Suppressor macrophage treated with lipopolysaccharide for 4 hours (primary cell): ENCODE measurements at places on chromosomes 7 and 10.

DNA sequence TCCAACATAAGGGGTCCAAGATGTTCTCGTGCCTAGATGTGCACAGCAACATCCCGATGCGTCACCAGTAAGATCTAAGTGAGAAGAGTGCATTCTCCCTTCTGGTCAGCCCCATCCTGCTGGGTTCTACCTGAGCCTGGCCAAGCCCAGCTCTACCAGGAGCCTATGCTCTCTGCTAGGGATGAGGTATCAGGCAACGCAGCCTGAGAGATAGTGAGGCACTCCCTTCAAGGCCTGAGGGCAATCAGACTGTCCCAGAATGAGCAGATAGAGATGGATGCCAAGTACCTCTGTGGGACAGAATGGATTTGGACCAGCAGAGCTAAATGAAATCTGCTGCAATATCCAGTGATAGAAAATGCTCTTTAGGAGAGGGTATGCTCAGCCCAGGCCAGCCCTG is 26.7 kb downstream of the DDC start:
- no peak for DNase-seq

- peak; percentile 51 for DNase-seq
These were observed 996 bp downstream of the ADAM12 start for GRCh38 chr10:126387041-126387921.

DNA sequence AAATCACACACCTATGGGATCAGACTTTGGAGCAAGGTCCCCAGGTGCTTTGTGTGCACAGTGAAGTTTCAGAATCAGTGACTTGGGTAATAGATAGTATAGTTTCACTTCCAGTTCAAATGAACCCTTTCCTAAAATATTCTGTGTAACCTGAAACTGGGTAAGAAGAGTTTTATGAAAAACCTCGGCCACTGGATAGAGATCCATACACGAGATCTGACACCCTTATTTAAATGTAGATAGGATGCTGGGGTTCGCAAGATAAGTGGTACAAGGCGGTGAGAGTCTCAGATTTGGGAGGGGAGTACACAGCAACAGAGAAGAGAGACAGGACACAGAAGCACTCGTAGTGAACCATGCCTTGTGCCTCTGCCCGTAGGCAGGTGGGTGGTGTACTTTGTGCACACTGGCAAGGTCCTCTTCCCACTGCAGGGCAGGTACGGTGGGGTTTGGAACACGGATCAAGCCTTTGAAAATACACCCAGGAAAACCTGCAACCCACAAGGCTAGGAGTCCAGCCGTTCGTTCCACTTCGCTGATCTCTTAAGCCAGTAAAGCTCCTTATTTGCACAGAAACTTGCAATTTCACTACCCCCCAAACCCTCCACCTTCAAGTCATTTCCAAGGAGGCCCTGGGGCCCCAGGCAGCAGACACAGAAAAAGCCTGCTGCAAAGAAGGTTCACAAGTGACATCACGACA is 162.8 kb downstream of the USP6NL start:
- no peak for DNase-seq

GRCh38 chr10:90125456-90126255 is 424.3 kb downstream of the KIF20B start:
- no peak for DNase-seq

DNA sequence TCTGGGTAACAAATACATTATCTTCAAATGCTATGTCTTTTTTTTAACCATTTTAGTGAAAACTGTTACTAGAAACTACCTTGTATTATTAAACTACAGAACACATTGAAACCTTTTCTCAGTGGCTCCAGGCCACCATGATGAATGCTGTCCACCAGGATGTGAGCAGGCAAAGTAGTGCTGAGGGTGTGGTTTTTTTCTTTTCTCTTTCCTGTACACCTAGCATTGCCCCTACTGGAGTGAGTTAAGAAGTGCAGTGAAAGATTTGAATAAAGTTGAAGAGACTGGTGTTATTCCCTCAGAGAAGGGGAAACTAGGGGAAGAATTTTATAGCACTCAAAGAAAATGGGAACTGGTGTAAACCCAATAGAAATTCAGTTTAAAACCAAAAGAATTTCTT is 120.0 kb upstream of the SAMD8 start:
- DNase-seq = no peak

- DNase-seq = no peak
These were observed 93.5 kb downstream of the CTBP2 start for GRCh38 chr10:125066764-125067450.

GRCh38 chr10:129658376-129659072 is 191.5 kb downstream of the MGMT start:
- no peak for DNase-seq

DNA sequence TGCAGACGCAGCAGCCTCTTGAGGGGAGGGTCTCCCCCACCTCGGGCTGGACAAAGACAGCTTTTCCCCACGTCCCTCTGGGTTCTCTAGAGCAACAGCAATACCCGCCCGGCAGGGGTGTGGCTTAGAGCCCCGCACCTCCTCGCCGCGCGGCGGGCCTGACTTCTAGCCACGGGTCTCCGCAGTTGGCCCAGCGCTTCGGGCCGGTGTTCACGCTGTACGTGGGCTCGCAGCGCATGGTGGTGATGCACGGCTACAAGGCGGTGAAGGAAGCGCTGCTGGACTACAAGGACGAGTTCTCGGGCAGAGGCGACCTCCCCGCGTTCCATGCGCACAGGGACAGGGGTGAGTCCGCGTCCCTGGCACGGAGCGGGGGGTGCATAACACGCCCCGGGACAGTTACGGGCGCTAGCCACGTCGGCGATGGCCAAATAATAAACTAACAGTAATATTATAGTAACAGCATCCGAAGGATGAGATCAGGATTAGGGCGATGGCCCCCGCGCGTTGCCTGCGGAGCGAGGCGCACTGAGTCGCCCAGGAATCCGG is 1.2 kb downstream of the CYP2E1 start:
- DNase-seq = no peak

GRCh38 chr10:100728928-100729861 is 16.2 kb upstream of the PAX2 start:
- peak; percentile 27 for DNase-seq

DNA sequence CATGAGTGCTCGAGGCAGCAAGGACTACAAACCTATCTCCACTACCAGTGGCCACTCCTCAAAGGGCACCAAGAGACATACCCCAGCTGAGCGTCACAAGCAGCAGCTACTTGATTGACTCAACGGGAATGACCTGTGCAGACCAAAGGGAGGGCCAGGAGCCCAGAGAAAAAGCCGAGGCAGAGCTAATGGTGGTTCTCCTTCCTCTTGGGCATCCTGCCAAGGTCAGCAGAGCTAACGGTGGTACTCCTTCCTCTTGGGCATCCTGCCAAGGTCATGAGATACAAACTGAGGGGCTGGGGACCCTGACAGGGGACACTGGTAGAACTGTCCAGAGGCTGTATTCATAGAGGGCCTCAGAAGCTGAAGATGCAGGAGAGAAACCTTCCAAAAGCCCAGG is 60.4 kb downstream of the FAM53B start:
- peak; percentile 54 for DNase-seq
